H7 (cell line): ENCODE measurements at places on chromosomes 16 and 17.

DNA sequence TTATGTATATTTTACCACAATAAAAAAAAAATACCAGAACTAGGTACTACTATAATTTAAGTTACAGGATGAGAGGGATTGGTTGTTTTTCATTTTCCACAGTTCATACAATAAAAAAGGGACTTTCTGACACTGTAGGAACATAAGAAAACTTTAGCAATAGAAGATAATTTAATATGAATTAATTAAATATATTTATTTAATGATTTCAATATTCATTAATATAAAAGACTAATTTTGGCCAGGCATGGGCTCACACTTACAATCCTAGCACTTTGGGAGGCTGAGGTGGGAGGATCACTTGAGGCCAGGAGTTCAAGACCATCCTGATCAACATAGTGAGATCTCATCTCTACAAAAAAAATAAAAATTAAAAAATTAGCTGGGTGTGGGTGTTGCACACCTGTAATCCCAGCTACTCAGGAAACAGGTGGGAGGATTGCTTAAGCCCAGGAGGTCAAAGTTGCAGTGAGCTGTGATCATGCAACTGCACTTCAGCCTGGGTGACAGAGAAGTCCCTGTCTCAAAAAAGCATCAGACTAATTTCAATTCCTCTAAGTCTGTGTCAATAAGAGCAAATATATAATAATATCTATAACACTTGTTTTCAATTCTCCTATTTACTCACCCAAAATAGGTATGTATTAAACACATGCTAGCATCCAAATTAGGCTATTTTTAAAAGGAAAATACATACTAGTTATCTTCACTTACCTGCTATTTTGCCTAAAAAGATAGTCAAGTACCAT lies 79.6 kb downstream of the BRIP1 start:
- no peak for DNase-seq

GRCh38 chr17:8965394-8966168 lies at the start of gene PIK3R5:
TSS of gene PIK3R5 (minus strand) at chr17:8965707. CDS start at chr17:8911494, 54,213 bp downstream.
- peak; percentile 99 for DNase-seq

DNA sequence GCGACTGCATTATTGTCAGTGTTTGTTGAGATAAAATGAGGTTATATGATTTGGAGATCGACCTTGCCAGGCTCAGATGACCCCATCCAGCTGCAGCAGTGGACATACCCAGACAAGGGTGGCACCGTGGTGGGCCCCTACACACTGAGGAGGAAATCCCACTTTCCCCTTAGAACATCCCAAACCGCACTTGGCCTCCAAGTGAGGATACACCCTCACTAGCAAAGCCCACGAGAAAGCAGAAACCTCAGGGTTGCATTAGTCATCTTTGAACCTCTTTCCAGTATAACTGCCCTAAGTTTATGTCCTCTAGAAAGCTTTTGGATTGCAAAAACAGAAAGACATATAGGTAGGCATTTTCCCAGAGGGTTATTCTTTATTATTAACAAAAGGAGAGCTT lies 101.5 kb downstream of the CLEC16A start:
- DNase-seq, result no peak

DNA sequence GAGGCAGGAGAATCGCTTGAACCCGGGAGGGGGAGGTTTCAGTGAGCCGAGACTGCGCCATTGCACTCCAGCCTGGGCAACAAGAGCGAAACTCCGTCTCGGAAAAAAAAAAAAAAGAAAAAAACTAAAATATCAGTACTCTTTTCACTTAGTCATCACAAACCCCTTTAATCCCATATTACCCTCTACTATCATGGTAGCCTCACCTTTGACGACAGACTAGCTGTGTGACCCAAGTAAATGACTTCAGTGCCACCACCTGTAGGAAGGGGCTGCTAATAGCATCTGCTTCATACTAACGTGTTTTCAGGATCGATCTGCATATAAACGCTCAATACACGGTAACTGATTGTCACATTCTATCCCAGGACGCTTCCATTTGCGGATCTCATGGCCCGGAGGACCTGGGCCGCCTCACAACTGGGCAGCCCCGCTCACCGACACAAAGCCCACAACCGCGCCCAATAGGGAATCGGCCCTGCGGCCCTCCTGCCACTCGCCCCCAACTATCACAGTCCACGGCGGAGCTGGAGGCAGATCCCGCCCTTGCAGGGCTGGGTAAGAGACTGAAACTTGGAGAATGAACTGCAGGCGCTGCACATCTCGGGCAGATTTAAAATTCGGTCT lies 1.1 kb upstream of the ZNF263 start:
- no peak for DNase-seq

GRCh38 chr17:50328363-50329325 lies 17.3 kb upstream of the XYLT2 start:
- no peak for DNase-seq

DNA sequence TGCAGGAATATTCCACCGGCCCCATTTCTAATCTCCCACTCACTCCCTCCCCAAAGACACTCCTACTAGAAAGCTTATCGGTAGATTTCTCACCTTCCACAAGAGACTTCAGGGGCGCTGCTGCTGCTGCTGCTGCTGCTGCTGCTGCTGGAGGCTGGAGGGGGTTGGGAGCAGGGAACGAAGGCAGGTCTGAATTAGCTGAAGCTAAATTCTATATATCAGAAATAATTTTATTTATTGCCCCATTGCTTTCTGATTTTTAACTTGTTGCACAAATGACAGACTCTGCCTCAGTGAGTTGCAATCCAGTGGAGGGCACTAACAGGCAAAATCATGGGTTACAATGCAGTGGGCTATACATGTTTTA lies 25.8 kb upstream of the HLF start:
- peak; percentile 61 for DNase-seq

GRCh38 chr16:50274326-50275097 lies 8.2 kb downstream of the ADCY7 start:
- DNase-seq, result peak; percentile 62

DNA sequence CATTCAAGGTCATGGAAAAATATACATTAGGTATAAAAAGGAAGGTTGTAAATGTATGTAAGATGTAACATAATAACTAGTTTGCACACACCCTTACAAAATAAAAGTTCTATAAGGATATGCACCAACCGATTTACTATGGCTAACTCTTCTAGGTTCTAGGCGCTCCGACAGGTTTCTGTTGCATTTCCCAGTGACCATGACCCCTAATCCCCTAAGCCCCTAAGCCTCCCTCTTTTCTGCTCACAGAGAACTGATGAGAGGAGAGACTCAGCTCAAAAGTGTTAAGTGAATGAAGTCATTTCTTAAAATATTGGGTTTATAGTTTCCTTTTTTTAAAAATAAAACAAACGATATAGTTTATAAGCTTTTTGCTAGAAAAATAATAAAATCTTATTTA lies 30.0 kb upstream of the HEATR6 start:
- no peak for DNase-seq

DNA sequence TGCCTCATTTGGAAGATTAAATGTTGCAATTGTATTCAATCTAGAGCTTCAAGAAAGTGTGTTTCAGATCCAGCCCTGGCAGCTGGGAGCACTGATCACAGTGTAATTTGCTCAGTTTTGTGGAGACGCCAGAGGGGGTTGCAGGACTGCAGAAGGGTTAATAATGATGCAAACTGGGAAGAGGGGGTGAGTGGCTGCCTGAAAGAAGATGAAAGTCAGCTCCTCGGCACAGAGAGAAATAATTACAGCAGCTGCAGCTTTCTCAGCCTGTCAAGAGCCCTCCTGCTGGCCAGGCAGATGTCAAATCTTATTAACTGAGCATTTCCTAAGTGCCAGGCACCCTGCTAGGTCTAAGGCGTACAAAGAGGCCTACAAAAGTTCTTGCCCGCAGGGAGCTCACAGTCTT lies 97.7 kb downstream of the ZNF18 start:
- peak; percentile 53 for DNase-seq

DNA sequence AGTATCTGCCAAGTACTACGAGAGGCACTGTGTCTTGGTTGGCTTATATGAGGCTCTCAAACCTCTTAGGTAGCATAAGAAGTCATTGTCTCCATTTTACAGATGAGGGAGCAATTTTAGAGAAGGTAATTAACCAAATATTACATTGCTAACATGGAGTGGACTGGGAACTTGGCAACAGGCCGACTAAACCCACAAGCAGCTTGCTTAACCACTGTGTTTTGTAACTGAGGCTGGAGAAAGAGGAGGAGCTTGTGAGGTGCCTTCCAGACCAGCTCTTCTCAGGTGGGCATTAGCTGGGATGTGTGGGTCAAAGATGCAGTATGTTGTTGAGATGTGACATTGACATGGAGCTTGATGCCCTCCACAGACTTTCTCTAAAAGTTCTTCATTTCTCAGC lies 835.6 kb upstream of the RBFOX1 start:
- DNase-seq, result no peak

- no peak for DNase-seq
Observed at GRCh38 chr16:1758923-1759322, 12.4 kb downstream of the NME3 start.

- DNase-seq, result peak; percentile 28
Observed at GRCh38 chr17:19332371-19333131, 30.0 kb downstream of the B9D1 start.

GRCh38 chr17:80198144-80198661 lies 21.9 kb downstream of the SGSH start:
- DNase-seq, result peak; percentile 73

GRCh38 chr16:88389621-88390160 lies 6.9 kb downstream of the ZNF469 start:
- DNase-seq, result no peak

GRCh38 chr16:21643785-21644184 lies 8.6 kb downstream of the IGSF6 start:
- DNase-seq, result no peak

DNA sequence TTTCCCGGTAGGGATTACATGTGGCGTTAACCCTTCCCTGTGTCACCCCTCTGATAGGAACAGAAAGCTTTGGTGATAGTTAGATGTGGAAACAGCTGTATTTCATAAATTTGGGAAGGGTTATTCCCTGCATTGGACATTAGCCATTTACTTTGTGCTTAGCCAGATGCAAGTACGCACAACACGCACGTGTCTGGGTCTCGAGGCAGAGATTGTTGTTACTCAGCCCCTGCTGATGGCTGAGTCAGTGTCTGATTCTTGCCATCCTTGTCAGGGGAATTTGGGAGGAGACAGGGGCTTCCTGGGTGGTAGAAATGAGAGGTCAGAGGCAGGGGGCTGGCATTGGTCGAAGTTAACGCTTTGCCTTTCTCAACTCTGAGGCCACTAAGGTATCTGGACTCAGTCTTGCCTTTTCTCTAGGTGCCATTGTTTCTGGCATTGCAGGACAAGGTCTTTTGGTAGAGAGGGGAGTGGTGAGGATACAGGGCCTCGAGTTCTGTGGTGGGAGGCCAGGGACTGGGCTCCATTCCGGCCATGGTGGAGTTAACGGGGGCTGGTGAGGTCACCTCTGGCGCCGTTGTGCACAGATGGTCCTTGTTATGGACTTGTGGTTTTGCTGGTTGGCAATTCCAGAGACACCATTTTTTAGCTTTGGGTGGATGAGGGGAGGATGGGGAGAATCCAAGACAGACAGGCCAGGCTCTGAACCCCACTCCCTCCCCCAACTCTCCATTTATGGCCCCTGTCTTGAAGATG lies 8.2 kb downstream of the MMP2 start:
- DNase-seq, result no peak

DNA sequence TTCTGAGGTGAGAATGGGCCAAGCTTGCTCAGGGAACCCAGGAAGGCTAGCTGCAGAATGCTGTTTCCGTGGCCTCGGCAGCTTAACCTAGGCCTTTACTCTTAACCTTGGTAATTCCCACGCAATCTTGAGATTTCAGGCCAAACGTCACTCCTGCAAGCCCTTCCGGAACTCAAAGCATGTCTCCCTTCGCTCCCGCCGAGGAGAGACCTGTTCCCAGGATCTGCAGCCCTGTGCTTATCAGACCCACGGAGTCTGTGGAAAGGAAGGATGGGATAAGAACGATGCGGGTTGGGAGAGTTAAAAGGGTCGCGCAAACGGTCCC lies 524 bp upstream of the ZFP3 start:
- DNase-seq, result no peak

GRCh38 chr17:80091376-80091775 lies 10.0 kb upstream of the GAA start:
- peak; percentile 42 for DNase-seq

DNA sequence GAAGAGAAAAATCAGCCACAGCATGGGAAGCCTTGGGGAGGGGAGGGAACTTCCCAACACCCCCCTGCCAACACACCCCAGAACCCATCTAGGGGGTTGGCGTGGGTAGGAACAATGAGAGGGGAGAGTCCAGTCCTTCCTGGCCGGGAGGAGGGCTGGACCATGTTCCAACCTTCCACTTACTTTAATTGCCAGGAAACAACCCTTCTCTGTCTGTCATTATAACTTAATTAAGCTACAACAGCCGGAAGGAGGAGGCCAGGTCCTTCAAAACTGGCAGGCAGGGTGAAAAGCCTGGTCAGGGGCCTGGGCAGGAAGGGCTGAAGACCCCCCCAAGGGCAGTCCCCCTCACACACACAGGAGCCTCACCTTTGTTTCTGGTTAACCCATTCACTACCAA lies 447.0 kb downstream of the SOX9 start:
- no peak for DNase-seq

- peak; percentile 65 for DNase-seq
Observed at GRCh38 chr16:10949424-10949970, 5.1 kb downstream of the CLEC16A start.

- peak; percentile 81 for DNase-seq
Observed at GRCh38 chr16:54284319-54284930, 2.2 kb downstream of the IRX3 start.

DNA sequence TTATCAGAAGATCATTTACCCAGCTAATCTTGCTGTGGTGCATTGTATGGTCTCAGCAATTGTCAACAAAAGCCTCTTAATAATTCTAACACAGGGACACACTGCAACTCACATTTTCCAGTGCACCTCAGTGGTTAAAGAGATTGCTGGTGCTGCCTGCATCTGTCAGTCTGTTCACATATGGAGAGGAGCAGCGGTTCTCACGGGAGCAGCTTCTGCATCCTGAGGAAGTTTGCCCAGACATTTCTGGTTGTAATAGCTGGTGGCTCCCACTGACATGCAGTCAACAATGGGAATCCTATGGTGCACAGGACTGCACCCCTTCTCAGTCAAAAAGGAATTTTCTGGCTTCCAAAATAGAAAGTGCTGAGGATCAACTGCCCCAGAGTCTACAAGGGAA lies 7.8 kb downstream of the GGA2 start:
- DNase-seq, result no peak

GRCh38 chr17:80955671-80956280 lies 35.9 kb upstream of the CHMP6 start:
- DNase-seq, result peak; percentile 71

DNA sequence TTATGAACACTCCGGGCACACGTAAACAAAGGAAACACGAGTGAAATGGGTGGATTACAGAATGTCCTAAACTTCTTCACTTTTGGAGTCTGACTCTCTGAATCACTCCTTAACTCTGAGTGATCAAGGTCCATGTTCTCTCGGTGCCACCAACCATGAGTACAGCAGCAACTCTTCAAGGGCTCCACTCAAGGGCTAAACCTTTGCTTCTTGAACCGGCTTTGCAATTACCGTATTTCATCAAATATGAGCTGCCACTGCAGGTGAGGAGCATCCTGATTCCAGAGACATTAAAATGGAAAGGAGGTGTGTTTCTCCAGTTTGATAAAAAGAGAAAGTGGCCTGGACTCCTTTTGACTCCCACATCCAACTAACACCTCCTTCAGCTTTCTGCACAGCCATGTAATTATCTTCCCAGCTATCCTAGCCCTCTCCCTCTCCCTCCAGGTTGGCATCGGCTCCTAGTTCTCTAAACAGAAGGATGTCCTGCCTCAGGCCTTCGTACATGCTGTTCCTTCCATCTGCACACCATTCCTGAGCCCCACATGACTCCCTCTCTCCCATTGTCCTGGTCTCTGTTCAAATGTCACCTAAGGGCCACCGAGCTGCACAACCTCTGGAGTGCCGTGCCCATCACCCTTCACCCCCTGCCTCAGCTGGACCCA lies 61.4 kb downstream of the ZDHHC7 start:
- DNase-seq, result no peak
